Esophagus mucosa (tissue), 1 donor: ENCODE measurements at places on chromosomes 16 and 17.
A peak's percentile ranks its signal among the peaks of the same experiment; 100 is the strongest.

GRCh38 chr16:30120340-30121105 lies 2.5 kb downstream of the MAPK3 start:
- ATAC-seq: peak; percentile 32

DNA sequence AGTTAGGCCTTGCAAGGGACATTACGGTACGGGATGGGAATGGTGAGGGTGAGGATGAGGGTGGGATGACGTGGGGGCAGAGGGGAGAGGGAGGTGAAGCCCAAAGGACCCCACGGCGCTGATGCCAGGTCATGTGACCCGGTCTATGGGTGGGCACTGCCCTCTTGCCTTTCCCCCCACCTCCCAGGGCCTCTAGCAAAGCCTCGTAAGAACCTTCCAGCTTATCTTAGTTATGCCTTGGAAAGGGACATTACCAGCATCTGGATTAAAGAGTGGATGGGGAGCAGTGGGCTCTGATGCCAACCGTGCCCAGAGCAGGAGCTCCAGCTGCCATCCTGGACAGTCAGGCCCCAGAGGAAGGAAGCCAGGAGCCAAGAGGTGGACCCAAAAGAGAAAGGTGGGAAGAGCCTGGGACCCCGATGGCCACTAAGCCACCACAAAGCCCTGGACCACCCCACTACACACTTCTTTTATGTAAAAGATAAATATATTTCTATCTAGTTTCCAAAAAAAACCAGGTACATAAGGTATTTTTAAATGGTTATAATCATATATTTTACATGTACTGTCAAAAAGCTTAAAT lies 40.9 kb downstream of the TK2 start:
- no peak for ATAC-seq

DNA sequence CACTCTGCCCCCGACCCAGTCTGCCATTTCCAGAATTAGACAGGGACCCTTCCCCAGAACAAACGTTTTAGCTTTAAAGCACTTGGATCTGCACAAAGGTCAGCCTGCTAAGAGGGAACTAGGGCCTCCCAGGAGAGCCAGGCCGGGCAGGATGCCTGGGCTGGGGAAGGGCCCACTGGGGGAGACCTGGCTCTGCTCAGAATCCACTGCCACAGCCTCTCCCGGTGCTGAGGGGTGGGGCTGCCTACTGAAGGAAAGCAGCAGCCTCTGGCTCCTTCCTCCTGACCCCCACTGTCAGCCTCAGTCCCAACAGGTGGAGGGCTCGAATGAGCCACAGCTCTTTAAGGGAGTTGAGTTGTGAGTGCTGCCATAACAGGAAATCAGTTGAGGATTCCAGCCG lies 1.7 kb downstream of the YBX2 start:
- peak; percentile 3 for ATAC-seq

GRCh38 chr17:80656590-80656989 lies 112.0 kb downstream of the RPTOR start:
- ATAC-seq: no peak

GRCh38 chr16:28297784-28298510 lies 5.6 kb downstream of the SBK1 start:
- ATAC-seq: no peak

- no peak for ATAC-seq
Observed at GRCh38 chr17:82837586-82838320, 2.1 kb downstream of the ZNF750 start.

DNA sequence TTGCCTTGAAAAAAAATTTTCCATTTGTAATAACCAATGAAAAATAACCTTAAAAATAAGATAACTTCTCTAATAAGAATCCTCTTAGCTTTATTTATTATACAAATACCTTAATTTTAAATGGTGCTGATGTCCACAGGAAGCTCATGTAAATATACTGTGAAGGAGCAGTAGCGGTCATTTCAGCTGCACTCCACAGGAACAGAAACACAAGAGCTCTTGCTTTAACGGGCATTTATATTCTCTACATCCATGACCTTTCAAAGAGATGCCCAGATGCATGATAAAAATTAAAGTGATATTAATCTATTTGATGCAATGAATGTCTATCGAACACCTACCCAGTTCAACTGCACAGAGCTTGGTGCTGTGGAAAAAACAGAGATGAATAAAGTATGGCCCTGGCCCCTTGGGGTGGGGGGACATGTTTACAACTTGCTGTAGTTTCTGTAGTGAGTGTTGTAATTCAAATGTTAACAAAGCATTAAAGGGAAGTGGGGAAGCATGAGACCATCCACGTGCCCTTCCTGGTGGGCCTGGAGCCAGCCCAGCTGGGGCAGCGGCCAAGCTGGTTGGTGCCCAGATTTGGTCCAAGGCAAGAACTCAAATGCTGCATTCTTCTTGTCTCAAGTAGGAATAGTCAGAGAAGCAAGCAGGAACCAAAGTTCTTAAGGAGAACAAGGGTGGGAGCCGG lies 47.9 kb downstream of the IQCK start:
- no peak for ATAC-seq

GRCh38 chr17:45038728-45039634 lies 12.5 kb downstream of the DCAKD start:
- ATAC-seq: peak; percentile 37

DNA sequence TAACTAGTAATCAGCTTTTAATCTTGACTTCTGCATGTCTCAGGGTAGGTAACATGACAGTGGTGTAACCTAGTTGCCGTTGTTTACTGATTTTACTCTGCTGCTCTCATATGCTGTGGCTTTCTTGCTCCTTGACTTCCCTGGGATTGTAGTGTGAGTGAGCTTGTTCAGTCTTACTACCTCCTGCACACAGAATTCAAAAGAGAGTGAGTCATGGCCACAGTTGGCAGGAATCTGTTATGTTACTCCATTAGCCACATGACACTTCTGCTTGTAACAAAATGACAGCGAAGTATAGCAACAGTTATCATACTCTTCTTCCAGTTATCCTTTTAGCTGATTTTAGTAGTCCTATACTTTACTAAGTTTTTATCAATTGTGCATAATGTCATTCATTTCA lies 18.8 kb downstream of the TNRC6A start:
- peak; percentile 96 for ATAC-seq

- ATAC-seq: no peak
Observed at GRCh38 chr17:49918591-49918990, 50.4 kb upstream of the DLX4 start.

GRCh38 chr17:8125154-8125946 lies 1.4 kb upstream of the HES7 start:
- peak; percentile 7 for ATAC-seq

DNA sequence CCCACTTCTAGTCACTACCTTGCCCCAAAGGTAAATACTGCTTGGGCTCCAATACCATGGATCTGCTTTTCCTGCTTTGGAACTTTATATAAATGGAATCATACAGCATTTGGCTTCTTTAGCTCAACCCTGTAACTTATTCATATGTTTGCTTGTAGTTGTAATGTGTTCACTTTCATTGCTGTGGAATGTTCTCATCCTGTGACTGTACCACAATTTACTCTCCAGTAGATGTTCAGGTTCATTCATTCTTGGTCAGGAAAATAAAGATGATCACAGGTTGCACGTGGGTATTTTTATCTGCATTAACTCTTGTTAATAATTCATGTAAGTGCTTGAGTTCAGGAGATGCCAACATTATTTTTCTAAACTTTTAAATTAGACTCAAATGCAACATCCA lies 6.7 kb upstream of the BEAN1 start:
- ATAC-seq: no peak

- ATAC-seq: no peak
Observed at GRCh38 chr17:66240013-66240412, 10.8 kb upstream of the APOH start.

- ATAC-seq: peak; percentile 62
Observed at GRCh38 chr16:15502041-15502725, 67.8 kb downstream of the BMERB1 start.

GRCh38 chr16:66984892-66985311 lies 3.5 kb upstream of the CES4A start:
- ATAC-seq: no peak

DNA sequence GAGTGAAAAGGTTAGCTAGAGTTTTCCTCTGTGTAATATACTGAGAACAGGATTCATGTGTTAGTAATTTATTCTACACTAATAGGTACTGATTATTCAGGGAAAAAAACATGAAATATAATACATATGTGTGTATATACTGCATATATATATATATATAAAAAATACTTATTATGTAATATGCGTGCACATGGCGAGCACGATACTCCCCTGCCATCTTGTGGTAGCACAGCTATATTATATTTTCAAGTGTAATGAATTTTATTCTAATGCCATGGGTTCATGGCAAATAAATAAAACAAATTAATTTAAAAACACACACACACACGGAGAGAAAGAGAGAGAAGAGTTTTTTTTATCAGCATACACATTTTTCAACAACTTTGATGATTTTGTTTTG lies 460.6 kb downstream of the KCNJ2 start:
- ATAC-seq: peak; percentile 38

DNA sequence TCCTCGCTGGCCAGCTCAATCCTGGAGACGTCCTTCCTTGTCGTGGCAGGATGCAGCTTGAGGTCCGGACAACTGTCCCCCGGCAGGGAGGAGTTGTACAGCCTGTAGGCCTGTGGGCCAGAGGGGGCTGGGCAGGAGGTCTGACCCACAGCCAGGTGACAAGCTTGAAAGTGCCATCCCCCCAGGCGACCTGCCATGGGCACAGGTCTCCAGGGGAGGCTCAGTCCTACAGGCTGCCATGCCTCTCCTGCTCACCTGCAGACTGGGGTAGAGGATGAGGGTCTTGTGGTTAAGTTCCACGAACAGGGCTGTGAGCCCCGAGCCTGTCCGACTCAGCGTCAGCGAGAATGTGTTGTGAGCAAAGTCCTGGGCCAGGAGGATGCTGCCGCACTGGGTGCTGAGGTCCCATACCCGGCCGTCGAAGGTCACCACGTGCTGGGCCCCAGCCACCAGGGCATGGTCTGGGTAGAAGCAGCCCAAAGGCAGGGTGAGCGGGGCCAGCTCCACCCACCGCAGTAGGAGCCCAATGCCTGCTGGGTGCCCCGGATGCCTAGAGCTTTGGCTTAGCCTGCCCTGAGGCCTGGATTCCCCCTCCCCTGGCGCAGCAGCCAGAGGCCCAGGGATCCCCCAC lies 39.8 kb downstream of the RMI2 start:
- ATAC-seq: no peak

DNA sequence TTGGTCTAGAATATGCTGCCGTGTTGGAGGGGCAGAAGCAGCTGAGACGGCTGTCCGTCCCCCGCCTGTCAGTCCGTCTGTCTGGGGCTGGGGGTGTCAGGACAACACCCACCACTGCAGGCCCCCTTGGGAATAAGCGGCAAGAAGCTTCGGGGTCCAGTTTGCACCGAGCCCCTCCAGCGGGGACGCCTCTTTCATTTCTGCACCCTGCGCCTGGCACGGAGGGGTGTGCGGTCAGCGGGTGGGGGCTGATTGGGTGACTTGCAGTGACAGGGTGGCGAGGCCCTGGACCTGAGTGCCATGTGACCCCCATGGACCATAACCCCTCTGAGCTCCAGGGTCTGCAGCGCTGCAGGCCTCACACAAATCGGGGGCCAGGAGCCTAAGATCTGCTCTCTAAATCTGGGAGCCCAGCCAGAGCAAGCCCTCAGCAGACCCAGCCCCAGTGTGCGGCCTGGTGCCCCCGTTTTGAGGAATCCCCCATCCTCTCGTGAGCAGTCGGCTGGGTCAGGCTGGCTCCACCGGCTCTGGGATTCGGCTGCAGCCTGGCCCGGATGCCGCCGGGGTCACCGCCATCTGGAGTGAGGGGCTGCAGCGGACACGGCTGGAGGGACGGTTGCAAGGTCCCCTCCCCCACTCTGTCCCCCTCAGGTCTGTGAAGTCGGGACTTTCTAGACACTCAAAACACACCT lies 8.3 kb downstream of the CBFA2T3 start:
- ATAC-seq: no peak

- ATAC-seq: no peak
Observed at GRCh38 chr16:48013491-48013901, 142.3 kb downstream of the ABCC12 start.

DNA sequence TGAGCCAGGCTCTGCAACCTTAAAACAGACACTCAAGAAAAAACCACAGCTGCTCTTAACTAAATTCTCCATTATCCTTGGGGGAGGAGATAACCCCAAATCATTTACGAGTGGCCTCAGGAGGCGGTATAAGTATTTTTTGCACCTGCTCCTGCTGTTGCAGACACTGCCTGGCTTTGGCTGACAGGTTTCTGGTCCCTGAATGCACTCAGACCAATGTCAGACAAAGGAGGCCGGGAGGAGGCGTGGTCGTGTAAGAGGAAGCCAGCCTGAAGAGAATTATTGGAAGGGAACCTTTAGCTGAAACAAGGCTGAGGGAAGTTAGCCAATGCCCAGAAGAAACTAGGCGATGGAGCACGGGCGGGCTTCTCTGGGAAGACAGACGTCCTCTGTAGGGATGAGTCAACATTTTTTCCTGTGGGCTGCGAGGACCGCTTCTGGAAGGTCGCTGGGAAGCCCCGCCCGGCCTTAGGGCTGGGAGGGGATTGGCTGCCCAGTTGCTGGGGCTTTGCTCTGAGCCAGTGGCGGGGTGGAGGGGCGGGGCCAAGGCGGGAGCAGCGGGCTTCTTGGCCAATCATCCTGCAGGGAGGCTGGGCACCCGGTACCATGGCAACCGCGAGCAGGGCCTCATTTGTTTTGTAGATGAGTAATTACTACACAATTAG lies 82.3 kb downstream of the CCDC182 start:
- ATAC-seq: peak; percentile 99

- ATAC-seq: no peak
Observed at GRCh38 chr17:31724619-31725018, 134.4 kb downstream of the COPRS start.

GRCh38 chr16:67935101-67935401 lies 1.6 kb downstream of the PSMB10 start:
- peak; percentile 3 for ATAC-seq

DNA sequence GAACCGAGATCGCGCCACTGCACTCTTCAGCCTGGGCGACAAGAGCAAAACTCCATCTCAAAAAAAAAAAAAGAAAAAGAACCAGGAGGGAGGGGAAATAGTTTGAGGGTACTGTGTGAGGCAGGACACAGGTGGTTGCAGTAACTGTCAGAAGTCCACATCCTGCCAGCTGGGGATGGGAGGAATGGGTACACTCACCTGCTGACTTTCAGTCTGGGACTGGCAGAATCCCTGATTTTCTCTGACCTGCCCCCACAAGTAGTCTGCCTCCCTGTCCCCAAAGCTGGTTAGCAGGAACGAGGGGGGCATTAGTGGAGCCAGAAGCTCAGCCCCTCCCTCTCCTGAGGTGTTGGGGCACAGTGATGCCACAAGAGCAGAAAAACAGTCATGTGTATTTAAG lies 7.1 kb upstream of the ARL5C start:
- ATAC-seq: no peak

DNA sequence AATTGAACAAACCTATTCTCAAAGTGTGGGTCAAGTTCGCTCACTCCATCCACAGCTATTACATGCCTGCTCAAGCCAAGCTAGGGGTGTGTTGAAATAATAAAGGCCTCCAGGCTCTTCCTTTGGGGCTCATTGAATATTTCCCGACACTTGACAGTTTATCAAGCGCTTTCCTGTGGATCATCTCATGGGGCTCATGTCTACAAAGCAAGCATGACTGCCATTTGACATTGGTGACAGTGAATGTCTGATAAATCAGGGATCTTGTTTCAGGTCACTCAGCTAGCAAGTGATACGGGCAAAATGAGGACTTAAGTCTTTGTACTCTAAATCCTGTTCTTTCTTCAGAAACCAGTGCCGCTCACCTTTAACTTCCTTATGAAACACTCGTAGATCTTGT lies 542.6 kb downstream of the TOX3 start:
- ATAC-seq: no peak
